ENCODE measurements at places on chromosomes 2 and 18.

DNA sequence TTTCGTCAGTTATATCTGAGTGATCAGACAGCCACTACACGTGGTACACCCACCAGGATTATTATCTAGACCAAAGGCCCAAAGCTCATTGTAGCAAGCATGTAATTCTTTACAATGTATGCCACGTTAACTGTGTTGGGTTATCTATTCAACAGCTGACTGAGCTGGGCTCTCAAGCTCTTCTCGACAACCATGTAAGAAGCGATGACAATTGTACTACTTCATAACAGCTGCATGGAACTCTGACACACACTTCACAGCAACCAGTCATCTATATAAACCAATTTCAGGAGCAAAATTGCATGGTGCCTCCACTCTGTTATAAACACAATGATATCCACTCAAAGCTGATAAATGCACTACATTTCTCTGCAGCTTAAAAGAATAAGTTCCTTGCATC is 701.8 kb downstream of the NR4A2 start:
- no peak for DNase-seq

DNA sequence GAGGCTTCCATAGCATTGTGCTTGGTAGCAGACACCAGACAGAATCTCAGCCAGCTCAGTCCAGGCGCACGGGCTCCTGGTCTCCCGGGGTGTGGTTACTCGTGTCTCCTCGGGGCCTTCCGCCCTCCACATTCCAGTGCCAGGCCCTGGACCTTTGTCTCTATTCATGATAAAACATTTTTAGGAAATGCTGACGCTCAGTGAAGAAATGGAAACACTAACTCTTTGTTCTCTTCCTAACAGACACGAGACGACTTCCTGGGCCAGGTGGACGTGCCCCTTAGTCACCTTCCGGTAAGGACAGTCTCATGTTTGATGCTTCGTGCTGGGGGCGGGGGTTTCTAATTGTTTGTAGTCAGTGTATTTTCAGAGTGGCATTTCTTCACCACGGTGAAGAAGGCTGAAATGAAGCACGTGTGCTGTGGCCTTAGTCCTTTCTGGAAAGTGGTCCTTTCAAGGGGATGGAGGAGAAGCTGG is 271.8 kb downstream of the NEDD4L start:
- DNase-seq = peak; percentile 92

GRCh38 chr2:219870041-219870440 is 242.6 kb downstream of the SLC4A3 start:
- DNase-seq = no peak

DNA sequence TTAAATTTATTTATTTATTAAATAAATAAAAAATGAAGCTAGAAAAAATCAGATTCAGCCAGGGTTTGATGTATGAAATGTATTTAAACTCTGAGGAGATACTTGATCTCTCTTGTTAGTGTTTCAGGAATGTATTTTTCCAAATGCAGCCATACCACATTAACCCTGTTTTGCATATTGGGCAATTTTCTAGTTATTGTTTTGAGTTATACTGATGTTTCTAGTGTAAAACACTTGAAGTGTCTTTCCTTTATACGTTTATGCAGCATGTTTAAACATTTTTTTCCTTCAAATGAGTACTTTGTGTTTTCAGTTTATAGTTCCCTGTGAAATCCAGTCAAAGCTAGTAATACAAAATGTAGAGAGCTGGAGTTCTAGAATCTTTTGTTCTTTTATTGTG is 69.9 kb downstream of the WDR7 start:
- DNase-seq = no peak

GRCh38 chr2:120421830-120422175 is 75.9 kb downstream of the INHBB start:
- DNase-seq = no peak

DNA sequence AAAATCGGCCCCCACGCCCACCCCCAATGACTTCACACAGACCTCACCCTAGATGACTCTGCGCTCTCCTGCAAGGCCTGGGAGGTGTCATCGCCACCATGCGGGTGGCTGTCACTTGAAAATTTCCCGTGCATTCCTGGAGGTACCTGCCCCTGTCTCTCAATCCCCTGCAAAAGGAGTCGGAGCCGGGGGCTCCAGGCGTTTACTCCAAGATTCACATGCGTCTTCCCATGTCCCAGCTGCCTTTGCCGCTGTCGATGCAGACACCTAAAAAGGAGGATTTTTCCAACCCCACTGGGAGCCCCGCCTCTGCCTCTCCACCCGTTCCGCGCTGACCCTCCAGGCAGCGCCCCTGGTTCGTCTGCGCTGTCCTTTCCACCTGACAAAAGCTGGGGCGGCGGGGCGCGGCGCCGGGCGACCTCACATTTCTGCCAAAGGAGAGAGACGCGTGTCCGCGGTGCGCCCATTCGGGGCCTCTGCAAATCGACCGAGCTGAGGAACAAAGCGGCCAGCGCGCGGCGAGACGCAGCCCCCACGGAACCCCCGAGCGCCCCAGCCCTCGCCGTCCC is 667 bp downstream of the REEP1 start:
- no peak for DNase-seq

- DNase-seq = no peak
Measured at GRCh38 chr2:134348239-134348638, 94.4 kb downstream of the MGAT5 start.
